ENCODE measurements at places on chromosomes 7 and 10.

DNA sequence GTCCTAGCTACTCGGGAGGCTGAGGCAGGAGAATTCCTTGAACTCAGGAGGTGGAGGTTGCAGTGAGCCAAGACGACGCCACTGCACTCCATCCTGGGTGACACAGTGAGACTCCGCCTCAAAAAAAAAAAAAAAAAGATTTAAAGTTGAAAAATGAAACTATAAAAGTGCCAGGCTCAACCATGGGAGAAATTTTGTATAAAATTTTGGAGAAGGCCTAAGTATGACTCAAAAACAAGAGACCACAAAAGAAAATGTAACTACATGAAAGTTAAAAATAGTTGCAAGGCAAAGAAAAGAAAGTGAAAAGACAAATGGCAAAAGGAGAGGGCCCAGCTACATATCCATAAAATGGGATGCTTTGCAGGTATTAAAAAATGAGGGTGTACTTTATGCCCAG, 104.1 kb downstream of the ARHGAP22 start:
- DNase-seq: no peak

GRCh38 chr7:151115836-151116418, 29.7 kb downstream of the AGAP3 start:
- DNase-seq: no peak

- DNase-seq: no peak
Observed at GRCh38 chr10:119103241-119103902, 541 bp upstream of the DENND10 start.

GRCh38 chr7:85065306-85065705, 121.5 kb downstream of the SEMA3D start:
- peak; percentile 67 for DNase-seq

GRCh38 chr10:17751781-17752445, at the start of gene TMEM236:
Gene TMEM236 (plus strand): TSS chr10:17752201. CDS start chr10:17752296, 95 bp downstream.
- no peak for DNase-seq

DNA sequence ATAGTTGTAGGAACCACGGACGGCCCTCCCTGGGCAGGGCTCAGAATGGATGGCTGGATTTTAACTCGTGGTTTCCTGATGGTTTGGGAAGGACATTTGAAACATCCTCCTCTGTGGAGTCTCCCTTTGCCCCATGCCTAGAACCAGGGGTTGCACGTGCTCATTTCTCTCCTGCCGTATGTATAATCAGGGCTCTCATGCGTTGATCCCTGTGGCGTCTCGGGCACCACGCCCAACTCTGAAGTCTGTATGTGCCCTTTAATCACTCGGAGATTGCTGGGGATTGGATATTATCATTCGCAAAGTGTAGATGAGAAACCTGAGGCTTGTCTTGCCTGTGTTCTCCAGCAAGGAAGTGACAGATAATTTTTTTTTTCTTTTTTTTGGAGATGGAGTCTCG, 257.1 kb downstream of the CAMK1D start:
- no peak for DNase-seq

DNA sequence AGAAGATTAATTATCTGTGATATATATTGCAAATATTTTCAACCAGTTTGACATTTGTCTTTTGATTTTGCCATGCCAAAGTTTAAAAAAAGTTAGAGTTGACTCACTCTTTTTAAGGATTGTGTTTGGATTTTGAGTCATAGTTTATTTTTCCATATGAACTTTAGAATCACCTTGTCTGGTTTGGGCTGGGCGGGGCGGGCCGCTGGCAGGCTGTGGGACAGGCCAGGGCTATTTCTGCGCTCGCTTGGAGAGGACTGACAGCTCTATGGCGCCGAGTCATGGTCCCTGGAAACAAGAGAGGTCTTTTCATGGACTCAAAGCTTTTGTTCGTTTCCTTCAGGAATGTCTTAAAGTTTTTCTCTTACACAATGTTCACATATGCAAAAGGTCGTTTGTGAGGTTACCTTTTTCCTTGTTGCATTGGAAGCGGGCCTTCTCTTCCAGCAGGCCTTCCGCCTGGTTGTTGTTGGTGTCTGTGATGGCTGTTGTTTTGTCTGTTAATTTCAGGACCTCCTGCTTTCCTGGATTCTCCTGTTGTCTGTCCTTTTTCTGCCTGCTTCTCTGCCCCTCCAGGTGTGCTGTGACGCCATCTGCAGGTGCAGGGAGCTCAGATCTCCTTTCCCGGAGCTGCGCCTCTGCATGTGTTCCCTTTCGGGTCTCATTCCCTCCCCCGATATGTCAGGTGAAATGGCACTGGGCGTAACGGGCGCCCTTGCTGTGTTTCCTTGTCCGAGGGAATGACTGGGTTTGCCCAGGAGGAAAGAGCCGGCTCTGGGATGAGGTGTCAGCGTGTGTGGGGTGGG, 53.8 kb downstream of the INPP5A start:
- peak; percentile 72 for DNase-seq

- peak; percentile 3 for DNase-seq
Observed at GRCh38 chr10:83541046-83541445, 598.3 kb upstream of the GHITM start.

GRCh38 chr7:115864082-115864481, 166.5 kb downstream of the TFEC start:
- no peak for DNase-seq
